Cerebellar cortex (tissue), 1 donor: ENCODE measurements at places on chromosomes 7 and 10.

- no peak for DNase-seq
These were observed 1.3 kb downstream of the RBP4 start for GRCh38 chr10:93599778-93600177.

GRCh38 chr7:21568762-21569161 is 25.9 kb downstream of the DNAH11 start:
- DNase-seq: peak; percentile 9

DNA sequence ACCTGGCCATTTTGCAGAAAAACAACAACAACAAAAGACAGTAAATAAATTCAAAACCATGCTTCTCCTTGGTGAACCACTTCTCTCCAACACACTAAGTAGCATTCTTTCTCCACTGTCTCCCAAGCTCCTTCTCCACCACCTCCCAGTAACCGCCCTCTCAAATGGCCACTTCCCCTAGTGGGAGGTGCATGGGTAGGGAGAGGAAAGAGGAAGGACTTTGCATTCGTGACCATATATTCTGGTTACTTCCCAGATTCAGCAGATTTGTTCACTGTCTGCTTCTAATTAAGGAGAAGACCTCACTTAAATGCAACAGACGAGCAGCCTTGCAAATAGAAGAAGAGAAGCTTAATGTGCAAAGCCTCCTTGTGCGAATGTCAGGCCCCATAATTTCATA is 166.8 kb downstream of the SORCS1 start:
- no peak for DNase-seq

- DNase-seq: no peak
These were observed 233.3 kb upstream of the AOAH start for GRCh38 chr7:36957620-36958019.

GRCh38 chr7:30974605-30975255 is 11.0 kb downstream of the GHRHR start:
- peak; percentile 44 for DNase-seq

GRCh38 chr10:31146491-31147209 is 115.0 kb upstream of the ZNF438 start:
- no peak for DNase-seq

DNA sequence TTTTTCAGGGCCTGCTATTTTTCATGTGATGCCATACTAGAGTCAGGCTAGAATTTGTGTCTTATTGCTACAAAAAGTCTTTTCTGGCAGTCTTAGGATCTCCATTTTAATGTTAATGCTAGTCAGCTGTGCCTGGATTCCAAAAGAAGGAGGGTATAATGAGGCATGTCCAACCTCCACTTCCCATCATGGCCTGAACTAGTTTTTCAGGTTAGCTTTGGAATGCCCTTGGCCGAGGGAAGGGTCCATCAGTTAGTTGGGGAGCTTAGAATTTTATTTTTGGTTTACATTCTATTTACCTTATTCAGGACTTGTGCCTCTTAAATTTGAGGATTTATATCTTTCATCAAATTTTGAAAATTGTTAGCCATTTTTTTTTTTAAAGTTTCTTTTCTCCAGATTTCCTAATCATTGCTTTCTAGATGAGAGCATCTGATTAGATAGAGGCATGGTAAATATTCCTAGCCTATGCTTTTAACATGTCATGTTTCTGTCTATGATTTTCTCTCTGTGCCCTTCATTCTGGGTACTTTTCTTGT is 6.5 kb upstream of the ZNF777 start:
- DNase-seq: no peak

- DNase-seq: no peak
These were observed 2.8 kb upstream of the FLNC start for GRCh38 chr7:128827248-128827958.
